ENCODE measurements at places on chromosomes 2 and 18.

GRCh38 chr2:197216361-197216979 lies 94.1 kb downstream of the ANKRD44 start:
- no peak for DNase-seq

DNA sequence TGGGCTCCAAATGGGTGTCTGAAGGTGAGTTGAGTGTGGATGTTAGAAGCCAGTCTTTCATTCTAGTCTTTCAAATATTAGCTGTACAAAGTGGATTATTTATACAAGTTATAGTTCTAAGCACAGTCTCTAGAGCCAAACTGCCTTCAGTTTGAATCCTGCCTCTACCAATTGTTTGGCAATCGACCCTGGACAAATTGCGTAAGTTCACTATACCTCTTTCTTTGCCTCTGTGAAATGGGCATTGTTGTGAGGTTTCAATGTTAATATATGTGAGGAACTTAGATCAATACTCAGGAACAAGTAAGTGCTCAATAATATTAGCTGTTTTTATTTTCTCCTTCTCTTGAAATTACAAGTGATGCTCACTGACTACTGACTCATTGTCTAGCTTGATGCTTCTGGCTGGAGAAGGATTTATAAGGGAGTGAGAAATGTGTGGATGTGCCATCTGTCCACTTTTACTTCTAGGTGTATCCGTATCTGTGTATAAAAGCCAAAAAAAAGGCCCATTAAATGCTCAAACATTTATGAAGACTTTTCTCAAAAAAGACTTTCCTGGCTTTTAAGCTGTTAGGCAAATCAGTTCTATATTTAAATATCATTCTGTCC lies 48.1 kb upstream of the RAPH1 start:
- DNase-seq = no peak

GRCh38 chr2:234974501-234975385 lies 22.9 kb downstream of the SH3BP4 start:
- DNase-seq = no peak

DNA sequence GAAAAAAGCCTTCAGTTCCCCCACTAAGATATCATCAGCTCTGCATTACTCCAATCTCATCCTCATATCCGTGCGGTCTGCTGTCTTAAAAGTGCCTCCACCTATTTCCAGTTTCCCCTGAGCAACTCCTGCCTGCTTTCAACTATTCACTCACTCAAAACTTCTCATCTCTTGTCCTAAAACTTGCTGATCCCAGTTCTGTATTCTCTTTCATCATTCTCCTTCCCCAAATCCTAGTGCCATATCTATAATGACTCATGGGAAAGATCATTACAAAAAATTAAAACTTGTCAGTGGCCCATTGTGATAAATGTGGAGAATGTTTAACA lies 20.0 kb downstream of the ACVR1 start:
- no peak for DNase-seq

- DNase-seq = no peak
Measured at GRCh38 chr2:6993229-6993640, 76.0 kb downstream of the RNF144A start.

DNA sequence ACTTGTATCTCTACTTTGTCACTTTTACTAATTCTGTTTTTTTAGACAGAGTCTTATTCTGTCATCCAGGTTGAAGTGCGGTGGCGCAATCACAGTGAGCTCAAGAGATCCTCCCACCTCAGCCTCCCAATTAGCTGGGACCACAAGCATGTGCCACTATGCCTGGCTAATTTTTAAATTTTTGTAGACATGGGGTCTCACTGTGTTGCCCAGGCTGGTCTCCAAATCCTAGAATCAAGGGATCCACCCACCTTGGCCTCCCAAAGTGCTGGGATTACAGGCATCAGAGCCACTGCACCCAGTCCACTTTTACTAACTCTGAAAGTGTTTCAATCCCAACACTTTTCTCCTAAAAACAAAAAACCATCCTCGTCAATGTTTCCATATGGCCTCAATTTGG lies 94.9 kb downstream of the MALT1 start:
- DNase-seq = no peak
